ENCODE measurements at places on chromosomes 2 and 18. TPM values are rescaled to one million over a fixed set of nuclear protein-coding genes. Genes with fewer than 3 reads are reported as not detected.

ALPP gene
- 3.1 TPM for total RNA-seq

- peak; percentile 9 for DNase-seq
Observed at GRCh38 chr2:98601532-98602132, 6.7 kb downstream of the COA5 start.

STAMBP gene
- 32.6 TPM for total RNA-seq

DNA sequence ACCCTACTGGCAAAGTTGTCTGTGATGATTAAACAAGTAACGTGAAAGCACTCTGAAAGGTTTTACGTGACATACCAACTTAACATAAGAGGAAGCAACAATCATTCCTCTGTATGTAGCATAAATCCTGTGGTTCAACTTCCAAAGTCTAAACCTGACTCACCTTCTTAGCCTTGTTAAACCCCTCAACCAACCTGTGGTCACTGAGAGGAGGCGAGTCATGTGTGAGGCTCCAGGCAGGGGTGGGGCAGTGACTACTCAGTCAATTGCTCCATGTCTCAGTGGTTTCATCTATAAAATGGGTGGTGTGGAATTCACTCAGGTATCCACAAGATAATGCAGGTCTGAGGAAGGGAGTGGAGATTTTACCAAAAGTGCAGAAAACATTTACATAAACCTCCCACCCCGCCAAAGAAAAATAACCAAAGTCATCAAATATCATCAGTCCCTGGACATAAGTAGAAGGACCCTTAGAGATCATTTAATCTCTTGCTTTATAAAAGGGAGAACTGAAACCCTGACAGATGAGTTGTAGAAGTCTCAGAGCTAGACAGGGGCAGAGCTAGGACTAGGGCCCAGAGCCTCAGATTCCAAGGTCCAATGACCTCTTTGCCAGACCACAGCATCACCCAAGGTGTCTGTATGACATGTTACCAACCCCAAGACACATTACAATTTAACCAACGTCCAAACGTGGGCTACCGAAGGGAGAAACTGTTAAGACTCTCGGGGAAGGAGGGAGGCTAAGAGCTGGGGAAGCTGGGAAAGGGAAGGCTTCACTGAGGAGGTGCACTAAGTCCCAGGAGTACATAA lies 3.7 kb upstream of the PCBP1 start:
- no peak for DNase-seq

ABCA12 gene
- 0.34 TPM for total RNA-seq

LIPG gene
- 26.0 TPM for total RNA-seq

GRCh38 chr2:120331903-120332302 lies 14.0 kb upstream of the INHBB start:
- DNase-seq: no peak

DNA sequence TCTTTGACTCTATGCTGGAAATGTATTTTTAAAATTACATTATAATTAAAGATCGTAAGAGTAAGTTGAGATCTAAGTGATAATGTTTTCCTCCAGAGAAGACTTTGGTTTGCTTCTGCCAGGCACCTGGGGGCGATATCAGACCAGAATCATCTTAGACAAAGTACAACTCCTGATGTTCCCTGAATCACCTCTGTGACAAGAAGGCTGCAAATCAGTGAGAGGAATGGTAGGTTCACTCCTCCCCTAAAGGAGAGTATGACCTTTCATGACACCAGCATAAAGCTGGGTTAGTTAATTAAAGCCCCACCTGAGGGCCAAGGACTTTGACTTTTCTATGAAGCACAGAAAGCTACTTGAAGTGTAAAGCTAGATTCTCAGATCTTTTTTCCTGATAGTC lies 114.4 kb upstream of the DTNA start:
- DNase-seq: no peak

DNA sequence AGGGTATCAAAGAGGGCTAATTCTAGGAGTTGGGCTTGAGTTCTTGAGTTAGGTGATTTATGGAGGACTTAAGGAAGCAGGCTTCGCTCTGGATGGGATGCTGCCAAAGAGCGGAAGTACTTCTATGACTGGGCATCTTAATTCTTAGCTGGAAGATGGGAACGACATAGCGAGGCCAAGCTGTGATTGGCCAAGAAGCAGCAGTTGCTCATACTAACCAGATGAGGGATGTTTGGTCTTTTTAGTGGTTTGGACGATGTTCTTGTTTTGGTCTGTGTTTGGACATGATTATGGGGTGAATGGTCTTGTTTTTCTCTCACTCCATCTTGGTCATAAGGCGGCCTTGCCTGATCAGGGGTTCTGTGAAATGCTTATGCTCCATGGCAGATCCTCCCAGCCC lies 133.7 kb downstream of the MSH2 start:
- no peak for DNase-seq

GRCh38 chr18:2910751-2911425 lies 64.1 kb downstream of the EMILIN2 start:
- no peak for DNase-seq

- no peak for DNase-seq
Observed at GRCh38 chr2:112642966-112643365, 2.8 kb upstream of the SLC20A1 start.

GRCh38 chr2:180716186-180717180 lies 263.9 kb upstream of the UBE2E3 start:
- no peak for DNase-seq

SRD5A2 gene
- total RNA-seq: 0.09 TPM

- no peak for DNase-seq
Observed at GRCh38 chr2:12948961-12949353, 232.2 kb downstream of the TRIB2 start.

- no peak for DNase-seq
Observed at GRCh38 chr2:232328032-232328422, 50.5 kb upstream of the ALPP start.

SLC39A10 gene
- total RNA-seq: 38.5 TPM

GRCh38 chr2:239787538-239788050 lies 237.5 kb downstream of the NDUFA10 start:
- no peak for DNase-seq

GPR45 gene
- total RNA-seq: not detected

NCKAP5 gene
- total RNA-seq: 4.0 TPM

CABYR gene
- total RNA-seq: 1.1 TPM

DNA sequence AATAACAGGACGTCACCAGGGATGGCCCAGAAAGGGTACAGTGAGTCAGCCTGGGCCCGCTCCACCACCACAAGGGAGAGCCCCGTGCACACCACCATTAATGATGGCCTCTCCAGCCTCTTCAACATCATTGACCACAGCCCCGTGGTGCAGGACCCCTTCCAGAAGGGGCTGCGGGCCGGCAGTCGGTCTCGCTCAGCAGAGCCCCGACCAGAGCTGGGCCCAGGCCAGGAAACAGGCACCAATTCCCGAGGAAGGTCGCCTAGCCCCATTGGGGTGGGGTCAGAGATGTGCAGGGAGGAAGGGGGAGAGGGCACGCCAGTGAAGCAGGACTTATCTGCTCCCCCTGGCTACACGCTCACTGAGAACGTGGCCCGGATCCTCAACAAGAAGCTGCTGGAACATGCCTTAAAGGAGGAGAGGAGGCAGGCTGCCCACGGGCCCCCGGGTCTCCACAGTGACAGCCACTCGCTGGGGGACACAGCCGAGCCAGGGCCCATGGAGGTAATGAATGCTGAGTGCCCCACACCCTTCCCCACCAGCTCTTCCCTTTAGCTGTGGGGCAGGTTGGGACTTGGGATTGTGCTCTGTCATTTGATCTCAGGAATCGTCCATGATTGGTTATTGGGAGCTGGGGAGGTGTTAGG lies 120.5 kb downstream of the MTCL1 start:
- no peak for DNase-seq

DNA sequence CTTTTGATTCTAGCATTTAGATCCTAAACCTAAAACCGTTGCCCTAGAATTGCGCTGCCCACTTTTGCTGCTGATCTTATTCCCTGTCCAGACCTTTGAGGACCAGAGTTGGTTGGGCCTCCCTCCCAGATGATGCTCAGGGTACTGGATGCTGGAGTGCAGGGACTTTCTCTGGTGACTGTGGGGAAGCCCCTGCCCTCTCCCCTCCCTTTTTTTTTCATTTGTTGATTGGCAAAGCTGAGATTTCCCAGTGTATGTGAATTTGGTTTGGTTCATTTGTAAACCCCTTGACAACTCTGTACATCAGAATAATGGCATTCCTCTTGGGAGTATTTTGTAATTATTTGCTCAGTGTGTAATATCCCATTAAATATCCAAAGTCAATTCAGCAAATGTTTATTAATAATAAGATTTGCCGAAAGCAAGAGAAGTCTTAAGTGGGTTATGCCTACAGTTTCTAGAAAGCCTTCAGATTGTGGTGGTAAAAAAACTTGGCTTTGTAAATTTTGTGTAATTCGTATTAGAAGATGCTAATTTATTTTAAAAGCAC lies 28.3 kb downstream of the RAB31 start:
- DNase-seq: no peak

GREB1 gene
- total RNA-seq: 3.1 TPM

DNA sequence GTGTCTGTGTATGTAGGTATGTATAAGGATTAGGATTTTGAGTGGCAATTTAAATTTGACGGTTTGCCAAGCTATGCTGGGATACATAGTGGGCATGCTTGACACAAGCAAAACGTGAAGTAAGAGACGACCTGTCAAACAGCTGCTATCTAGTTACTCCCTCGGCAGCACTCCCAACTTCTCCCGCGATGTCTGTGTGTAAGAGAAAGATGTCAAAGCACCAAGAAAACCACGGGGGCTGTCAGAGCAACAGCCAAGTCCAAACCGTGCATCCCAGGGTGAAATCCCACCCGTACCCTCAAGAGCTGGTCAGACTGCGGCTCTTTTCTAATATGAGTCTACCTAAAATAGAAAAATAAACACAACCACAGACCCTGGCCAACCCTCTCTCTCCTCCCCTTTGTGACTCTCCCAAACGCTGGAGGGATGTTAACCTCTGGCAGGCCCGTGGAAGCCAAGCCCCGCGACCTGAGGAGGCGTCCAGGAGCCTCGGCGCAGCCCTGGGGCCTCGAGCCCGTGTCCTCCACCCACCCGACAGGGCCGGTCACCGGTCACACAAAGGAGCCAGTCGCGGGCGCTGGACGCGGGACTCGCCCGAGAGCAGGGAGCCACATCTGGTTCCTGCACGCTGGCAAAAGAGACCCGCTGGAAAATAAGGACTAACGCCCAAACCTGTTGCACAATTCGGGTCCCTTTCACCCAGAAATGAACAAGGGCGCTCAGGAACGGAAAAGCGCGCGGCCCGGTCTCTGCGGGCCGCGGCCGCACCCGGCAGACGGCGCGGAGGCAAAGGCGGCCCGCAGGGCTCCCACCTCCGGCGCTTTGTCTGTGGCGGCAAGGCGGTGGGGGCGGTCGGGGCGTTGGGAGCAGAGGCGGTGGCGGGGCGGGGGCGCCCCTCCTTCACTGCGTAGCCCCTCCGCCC lies 925 bp downstream of the SESTD1 start:
- DNase-seq: peak; percentile 65

FAM210A gene
- total RNA-seq: 11.3 TPM

- peak; percentile 10 for DNase-seq
Observed at GRCh38 chr2:36322108-36322507, 33.5 kb upstream of the CRIM1 start.

SESTD1 gene
- 76.9 TPM for total RNA-seq

UGT1A6 gene
- not detected for total RNA-seq

- DNase-seq: no peak
Observed at GRCh38 chr18:79572848-79573451, 106.7 kb upstream of the CTDP1 start.

Data from left lung (tissue), 14 donors.